ENCODE measurements at places on chromosomes 6 and 20. TPM values are rescaled to one million over a fixed set of nuclear protein-coding genes. Genes with fewer than 3 reads are reported as not detected.
A peak's percentile ranks its signal among the peaks of the same experiment; 100 is the strongest.

- no peak for DNase-seq
Measured at GRCh38 chr6:44022296-44022661, 105.0 kb downstream of the MRPL14 start.

DNA sequence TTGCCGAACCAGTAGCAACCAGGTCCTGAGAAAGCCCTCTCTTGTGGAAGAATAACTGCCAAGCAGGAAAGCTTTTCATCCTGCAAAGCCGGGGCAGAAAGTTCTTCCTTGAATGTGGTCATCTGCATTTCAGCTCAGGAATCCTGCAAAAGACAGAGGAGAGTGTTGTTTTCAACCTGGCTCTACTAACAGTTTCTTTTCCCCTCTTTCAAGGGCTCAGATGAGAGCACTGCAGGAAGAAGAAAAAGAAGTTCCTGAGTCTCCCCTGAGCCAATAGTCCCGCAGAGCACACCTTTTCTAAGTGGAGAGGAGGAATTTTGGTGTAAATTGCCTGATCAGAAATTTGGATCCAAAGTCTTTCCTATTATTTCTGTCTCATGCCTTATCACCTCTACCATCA is 10.7 kb downstream of the HLA-DRB1 start:
- no peak for DNase-seq

SCRT2 gene
- total RNA-seq: not detected

DNA sequence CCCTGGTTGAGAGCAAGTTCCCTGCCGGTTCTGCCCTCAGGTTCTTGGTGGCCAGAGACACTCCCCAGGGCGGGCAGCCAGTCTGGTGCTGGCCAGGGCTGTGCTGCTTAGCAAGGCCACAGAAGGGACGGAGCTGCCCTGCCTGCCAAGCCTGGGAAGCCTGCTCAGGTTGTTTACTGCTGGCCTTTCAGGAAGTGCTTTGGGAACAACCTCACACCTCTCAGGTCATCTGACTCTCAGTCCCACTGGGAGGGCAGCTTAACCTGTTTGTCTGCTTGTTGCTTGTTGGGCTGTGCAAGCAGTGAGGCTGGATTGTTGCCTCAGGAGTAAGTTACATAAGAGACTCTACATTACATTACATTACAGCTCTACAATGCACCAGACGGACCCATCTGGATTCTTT is 75.8 kb upstream of the AFDN start:
- DNase-seq: peak; percentile 90

DNA sequence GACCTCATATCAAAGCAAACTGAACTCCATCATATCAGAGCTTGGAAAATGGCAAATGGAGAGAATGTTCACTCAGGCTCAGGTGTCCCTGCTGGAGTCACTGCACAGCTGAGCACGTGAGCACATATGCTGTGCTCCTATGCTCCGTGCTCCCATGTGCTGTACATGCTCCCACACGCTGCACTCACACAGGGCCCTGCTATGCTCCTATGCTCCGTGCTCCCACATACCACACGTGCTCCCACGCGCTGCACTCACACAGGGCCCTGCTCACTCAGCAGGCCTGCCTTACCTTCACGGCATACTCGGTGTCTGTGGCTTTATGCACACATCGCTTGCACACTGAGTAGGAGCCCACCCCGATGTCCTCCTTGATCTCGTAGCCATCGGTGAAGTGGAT is 65.7 kb upstream of the MPC1 start:
- DNase-seq: no peak

- DNase-seq: peak; percentile 21
Measured at GRCh38 chr6:19410481-19410880, 426.7 kb upstream of the ID4 start.

DNA sequence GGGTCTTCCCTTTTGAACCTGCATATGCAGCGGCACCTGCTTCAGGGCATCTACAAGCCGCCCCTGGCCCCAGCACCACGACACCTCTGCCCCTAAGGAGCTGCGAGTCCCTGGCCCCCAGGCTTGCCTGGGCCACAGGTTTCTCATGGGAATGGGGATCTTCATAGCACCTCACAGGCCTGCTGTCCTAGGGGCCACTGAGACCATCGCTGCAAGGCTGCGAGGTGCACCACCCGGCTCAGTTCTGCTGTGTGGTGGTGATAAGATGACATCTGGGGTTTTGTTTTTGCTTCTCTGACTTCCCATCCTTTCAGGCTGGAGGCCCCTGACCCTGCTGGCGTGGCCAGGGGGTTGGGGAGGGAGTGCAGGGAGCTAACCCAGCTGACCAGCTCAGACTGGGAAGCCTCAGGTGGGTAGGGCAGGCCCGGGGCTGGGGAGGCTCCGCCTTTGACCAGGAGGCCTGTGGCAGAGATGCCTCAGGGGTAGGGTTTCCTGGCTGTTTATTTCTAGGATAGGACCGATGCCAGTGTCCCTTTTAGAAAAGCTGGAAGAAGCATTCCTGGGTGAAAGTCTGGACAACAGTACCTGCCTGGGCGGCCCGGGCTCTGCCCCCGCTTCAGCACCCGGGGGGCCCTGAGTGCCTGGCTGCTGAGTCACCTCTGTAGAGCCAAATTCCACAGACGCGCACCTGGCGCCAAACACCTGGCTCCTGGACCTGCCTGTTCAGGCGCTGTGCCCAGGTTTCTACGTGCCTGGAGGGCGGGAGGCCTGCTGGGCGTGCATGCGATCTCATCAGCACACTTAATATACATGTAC is 264.7 kb downstream of the DLL1 start:
- peak; percentile 79 for DNase-seq

GRCh38 chr6:2810092-2810671 is 31.5 kb downstream of the SERPINB1 start:
- DNase-seq: peak; percentile 71

GRCh38 chr6:24936641-24937317 is 1.0 kb upstream of the RIPOR2 start:
- DNase-seq: no peak

DNA sequence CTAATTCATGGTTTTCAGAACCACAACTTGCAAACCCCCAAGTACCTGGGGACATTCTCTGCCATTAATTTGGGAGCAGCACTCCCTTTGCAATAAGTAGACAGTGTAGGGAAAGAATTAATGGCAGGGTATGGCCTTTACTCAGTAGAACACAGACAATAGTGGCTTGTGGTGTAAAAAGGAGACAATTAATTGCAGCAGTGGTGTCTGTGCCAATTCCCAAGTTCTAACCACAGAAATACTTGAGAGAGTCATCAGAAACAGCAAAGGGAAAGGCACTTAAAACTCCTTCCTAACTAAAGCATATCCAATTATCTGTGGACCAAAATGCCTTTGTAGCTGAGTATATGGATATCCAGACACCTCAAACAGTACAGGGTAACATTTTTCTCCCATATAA is 257.6 kb upstream of the POU3F2 start:
- no peak for DNase-seq

- peak; percentile 54 for DNase-seq
Measured at GRCh38 chr6:63307581-63308246, 12.1 kb downstream of the LGSN start.

GRCh38 chr20:12893019-12893418 is 115.8 kb upstream of the SPTLC3 start:
- DNase-seq: no peak

- no peak for DNase-seq
Measured at GRCh38 chr6:38350942-38351341, 288.8 kb downstream of the BTBD9 start.

- no peak for DNase-seq
Measured at GRCh38 chr6:16274885-16275589, 36.6 kb downstream of the GMPR start.

- no peak for DNase-seq
Measured at GRCh38 chr6:3517350-3517749, 60.5 kb upstream of the SLC22A23 start.

GRCh38 chr20:20321917-20322316 is 46.0 kb upstream of the INSM1 start:
- no peak for DNase-seq

HLA-DQA1 gene
- 6.9 TPM for total RNA-seq

Measured in Calu3 (cell line).